Fibroblast of skin of right quadriceps (primary cell): ENCODE measurements at places on chromosomes 4 and X.

GRCh38 chr4:169334335-169334734 is 63.6 kb upstream of the SH3RF1 start:
- DNase-seq = no peak

- DNase-seq = no peak
Observed at GRCh38 chr4:67714248-67714583, 13.3 kb upstream of the UBA6 start.

GRCh38 chrX:16119353-16120220 is 3.8 kb upstream of the GRPR start:
- no peak for DNase-seq

GRCh38 chr4:33924811-33925210 is 2319.5 kb downstream of the ARAP2 start:
- DNase-seq = peak; percentile 84

GRCh38 chr4:40685300-40685699 is 55.6 kb upstream of the RBM47 start:
- DNase-seq = peak; percentile 89

DNA sequence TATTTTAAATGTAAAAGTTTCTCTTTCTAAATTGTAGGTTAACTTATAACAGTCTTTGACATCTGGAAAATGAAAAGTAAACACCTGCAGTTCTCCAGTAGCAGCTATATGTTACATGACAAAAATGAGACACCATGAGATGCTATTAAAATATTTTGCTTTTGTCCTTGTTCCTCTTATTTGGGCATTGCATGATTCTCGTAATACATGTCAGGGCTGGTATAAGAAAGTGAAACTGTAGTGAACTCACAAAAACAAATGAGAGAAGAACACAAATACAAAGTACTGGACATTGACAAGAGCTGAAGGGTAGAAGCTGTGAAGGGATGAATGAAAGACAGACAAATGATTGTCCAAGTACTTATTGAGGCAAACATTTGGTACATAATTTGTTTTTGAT is 9.0 kb downstream of the GK2 start:
- no peak for DNase-seq

DNA sequence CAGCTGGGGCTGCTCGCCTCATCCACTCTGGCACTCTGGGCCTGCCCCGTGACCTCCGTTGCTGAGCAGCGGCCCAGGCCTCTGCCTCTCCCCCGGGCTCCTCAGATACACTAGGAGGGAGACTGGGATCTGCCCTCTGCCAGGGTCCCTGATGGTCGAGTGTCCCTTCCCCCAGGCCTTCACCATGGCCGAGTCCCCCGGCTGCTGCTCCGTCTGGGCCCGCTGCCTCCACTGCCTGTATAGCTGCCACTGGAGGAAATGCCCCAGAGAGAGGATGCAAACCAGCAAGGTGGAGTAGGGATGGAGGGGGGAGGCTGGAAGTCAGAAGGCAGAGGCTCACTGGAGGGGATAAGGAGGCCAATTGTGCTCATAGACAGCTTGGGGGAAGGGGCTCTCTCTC is 1.7 kb downstream of the GDPD2 start:
- DNase-seq = no peak

DNA sequence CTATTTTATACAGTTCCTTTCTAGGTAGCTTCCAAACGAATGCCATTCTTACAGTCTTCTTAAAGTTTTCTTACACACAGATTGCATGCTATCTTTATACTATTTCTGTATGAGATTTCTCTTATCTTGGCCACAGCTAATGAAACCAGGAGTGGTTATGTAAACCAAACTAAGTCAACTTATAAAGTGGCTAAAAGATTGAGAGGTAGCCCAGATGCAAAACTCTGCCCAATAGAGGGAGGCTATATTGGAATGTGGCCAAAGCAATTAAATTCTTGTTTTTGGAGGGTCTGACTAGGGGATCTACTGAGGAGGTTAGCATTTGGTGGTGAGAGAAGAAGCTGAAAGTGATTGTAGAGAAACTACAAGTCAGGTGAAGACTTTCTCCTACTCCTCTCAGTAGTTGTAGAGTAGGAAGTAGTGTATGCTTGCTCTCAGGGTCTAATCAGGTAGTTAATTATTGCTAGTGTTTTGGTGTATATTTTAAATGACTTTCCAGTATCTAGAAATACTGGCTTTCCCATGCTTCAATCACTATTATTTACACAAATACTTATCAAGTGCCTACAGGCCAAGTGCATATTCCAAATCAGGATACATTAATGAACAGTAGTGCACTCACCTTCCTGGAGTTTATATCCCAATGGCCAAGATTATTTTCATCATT is 104.2 kb upstream of the HPGD start:
- no peak for DNase-seq

- DNase-seq = no peak
Observed at GRCh38 chrX:72566448-72566847, 6.2 kb downstream of the HDAC8 start.

DNA sequence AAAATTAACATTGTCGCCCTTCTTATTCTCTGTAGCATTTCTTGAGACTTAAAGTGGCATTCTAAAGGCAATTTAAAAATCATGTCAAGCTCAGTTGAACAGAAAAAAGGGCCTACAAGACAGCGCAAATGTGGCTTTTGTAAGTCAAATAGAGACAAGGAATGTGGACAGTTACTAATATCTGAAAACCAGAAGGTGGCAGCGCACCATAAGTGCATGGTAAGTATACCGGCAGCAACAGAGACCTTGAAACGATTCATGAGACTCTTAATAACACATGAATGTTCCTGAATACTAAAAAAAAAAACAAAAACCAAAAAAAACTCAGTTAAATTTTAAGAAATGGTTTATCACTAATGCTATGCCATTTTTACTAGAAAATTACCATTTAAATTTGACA is 82.4 kb upstream of the HPRT1 start:
- DNase-seq = peak; percentile 37
